Stimulated activated CD8-positive, alpha-beta memory T cell treated with anti-CD3 and anti-CD28 coated beads, Interleukin-2, amount 100 ng/mL, for 48 hours (primary cell): ENCODE measurements at places on chromosomes 6 and 20.
A peak's percentile ranks its signal among the peaks of the same experiment; 100 is the strongest.

GRCh38 chr20:42191140-42191860 is 573.1 kb upstream of the CHD6 start:
- DNase-seq = no peak

- no peak for DNase-seq
Measured at GRCh38 chr6:23140871-23141270, 571.5 kb downstream of the HDGFL1 start.

GRCh38 chr6:157541618-157542413 is 160.8 kb downstream of the ZDHHC14 start:
- no peak for DNase-seq

DNA sequence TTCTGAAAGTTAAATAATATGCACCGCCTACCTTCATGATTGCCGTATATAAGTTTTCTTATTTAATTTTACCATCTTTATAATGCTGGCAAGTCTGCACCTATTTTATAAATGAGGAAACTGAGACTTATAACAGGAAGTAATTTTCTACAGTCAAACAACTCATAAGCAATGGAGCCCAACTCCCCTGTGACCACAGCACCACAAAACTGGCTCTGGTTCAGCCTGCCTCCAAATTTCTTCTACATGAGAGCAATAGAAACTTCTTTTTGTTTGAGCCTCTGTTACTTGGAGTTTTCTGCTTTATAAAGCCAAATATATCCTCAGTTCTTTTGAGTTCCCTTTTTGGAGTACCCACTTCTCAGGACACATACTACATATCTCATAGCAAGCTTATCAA is 131.1 kb upstream of the HSF2 start:
- DNase-seq = no peak

GRCh38 chr6:160226118-160226591 is 32.5 kb downstream of the SLC22A2 start:
- peak; percentile 29 for DNase-seq

- DNase-seq = no peak
Measured at GRCh38 chr6:110085285-110085684, 94.2 kb downstream of the WASF1 start.

GRCh38 chr6:7914991-7915789 is 4.6 kb upstream of the TXNDC5 start:
- no peak for DNase-seq

GRCh38 chr20:60295214-60295613 is 337.0 kb downstream of the CDH26 start:
- DNase-seq = no peak

GRCh38 chr20:13299401-13299800 is 78.3 kb downstream of the ISM1 start:
- DNase-seq = no peak

- no peak for DNase-seq
Measured at GRCh38 chr6:23964865-23965264, 161.2 kb upstream of the NRSN1 start.

DNA sequence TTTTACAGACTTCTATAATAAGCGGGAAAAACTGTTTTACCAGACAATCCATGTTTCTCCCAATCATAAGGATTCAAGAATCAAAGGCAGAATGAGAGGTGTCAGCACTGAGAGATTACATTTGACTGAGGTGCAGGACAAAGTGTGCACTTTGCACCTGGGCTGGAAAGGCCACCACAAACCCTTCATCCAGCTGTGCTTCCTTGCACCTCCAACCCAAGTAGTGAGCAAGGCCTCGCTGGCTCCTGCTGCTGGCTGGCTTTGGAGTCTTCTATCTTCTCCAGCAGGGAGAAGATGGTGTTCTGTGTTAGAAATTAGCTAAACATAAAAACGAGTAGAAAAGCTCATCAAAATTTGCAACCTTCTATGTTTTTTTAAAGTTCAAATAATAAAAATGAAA is 77.7 kb downstream of the CHD6 start:
- DNase-seq = no peak

DNA sequence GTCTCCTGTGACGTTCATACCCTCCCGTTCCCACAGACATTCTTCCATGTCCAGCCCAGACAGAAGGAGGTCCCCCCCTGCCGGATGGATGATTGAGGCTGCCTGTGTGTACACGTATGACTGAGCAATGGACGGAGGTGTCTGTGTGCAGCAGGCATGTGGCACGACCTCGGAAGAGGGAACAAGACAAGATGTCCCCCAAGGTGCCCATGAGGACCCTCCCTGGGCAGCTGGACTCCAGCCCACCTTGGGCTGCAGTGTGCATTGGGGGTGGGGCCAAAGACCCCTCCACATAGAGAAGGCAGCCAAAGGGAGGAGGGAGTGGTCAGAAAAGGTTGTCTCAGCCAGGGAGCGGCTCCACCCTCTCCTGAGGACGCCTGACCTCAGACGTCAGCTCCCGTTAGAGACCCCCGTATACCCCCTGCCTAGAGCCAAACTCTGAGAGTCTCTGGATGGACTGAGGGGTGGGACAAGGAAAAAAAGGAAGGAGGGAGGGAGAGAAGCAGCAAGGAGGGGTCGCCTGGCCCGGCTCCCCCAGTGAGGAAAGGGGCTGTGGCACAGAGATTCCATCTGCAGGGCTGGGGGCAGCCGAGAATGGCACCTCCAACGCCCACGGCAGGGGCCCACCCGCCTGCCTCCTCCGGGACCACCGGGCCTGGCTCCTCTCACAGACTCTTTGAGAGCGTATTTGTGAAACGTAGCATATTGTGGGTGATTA is 92.9 kb upstream of the BHLHE23 start:
- DNase-seq = no peak

DNA sequence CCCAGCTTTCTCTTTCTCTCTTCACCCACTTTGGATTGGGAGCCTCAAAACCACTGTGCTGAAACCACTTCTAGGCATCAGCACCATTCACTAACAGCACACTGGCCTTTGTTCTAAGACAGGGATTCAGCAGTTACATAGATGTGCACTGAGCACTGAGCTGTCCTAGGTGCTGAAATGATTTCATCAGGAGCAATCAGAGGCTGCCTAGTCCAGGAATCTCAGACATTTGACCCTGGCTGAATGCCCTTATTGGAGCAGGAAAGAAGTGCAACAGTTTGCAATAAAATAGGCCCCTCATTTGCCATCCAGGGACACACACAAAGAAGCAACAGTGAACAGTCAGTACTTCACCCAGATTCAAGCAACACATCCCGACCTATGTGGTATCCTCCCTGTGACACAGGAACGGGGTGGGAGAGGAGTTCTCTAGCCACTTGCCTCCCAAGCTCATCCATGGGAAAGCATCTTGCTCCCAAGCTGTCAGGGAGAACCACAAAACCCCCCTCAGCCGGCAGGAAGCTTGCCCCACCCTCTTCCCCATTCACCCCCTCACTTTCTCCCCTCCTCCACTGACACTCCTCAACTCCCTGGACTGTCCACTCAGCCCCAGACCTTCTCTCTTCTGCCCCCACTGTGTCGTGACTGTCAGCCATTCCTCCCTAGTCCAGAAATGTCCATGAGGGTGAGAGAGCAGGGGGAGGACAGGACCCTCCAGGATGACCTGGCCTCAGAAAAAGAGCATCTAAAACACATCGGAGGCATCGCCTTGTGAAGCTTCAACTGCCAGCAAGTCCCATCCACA is 304.4 kb downstream of the PREX1 start:
- no peak for DNase-seq

DNA sequence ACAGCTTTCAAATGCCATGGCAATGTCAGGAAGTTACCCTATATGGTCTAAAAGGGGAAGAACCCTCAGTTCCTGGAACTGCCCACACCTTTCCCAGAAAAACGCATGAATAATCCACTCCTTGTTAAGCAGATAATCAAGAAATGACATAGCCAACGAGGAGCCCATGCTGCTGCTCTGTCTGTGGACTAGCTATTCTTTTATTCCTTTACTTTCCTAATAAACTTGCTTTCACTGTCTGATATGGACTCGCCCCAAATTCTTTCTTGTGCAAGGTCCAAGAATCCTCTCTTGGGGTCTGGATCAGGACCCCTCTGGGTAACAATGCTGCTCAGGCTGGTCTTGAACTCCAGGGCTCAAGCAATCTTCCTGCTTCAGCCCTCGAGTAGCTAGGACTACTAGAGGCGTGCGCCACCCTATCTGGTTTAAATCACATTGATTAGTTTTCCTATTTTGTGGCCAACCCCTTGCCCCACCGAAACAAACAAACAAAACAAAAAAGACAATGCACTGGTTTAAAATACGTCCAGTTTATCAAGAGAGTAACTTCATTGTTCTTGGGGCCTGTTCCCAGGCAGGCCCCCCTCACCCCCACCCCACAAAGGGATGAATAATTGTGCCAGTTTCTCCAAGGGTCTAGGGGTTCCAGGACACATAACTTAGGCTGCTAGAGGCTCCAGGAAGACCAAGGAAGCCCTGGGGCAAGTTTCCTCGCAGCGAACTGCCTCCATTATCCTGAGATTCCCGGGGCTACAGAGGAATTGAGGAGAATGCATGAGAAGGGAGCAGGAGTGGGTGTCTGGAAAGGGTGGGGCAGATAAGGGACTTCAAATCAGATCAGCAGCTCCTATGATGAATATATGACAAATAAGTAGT is 10.1 kb upstream of the AKAP12 start:
- peak; percentile 65 for DNase-seq

DNA sequence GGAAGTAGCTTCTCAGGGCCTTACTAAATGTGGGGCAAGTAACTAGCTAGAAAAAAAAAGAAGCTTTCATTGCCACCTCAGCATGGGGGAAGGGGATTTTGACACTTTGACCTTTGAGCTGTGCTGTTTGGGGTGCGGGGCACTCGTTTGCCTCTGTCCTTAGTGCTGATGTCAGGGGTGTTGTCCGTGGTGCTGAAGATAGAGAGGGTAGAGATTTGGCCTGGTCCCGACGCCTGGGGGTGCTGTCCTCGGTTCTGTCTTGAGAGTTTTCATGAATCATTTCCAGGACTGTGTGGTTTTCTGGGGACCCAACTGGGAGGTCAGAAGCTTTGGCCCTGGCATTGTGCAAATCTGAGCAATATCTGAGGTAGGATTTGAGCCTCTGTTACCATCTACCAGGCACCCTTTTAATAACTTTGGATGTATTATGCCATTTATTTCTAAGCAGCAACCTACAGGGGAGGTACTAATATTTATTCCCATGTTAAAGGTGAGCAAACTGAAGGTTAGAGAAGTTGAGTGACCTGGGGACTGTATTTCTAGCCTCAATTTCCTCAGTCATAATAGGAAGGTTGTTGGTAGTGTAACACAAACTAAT is 78.0 kb downstream of the DLGAP4 start:
- DNase-seq = peak; percentile 3

- DNase-seq = no peak
Measured at GRCh38 chr6:166655251-166655650, 28.2 kb upstream of the RPS6KA2 start.

DNA sequence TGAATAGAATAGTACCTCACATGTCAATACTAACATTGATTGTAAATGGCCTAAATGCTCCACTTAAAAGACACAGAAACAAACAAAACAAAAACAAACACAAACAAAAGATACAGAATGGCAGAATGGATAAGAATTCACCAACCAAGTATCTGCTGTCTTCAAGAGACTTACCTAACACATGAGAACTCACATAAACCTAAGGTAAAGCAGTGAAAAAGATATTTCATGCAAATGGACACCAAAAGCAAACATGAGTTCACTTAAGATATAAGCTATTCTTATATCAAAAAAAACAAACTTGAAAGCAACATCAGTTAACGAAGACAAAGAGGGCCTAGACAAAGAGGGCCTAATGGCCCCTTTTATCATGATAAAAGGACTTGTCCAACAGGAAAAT is 47.3 kb upstream of the ZNF133 start:
- DNase-seq = no peak

DNA sequence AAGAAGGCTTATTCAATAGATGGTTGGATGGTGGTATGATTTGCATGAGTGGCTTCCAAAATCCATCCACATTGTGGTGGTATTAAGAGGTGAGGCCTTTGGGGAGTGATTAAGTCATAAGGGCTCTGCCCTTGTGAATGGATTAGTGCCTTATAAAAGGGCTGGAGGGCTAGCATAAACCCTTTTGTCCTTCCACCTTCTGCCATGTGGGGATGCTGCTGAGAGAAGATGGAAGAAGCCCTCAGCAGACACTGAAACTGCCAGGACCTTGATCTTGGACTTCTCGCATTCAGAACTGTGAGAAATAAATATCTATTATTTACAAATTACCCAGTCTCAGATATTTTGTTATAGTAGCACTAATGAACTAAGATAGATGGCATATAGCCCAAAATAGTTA is 27.8 kb upstream of the SRPK1 start:
- no peak for DNase-seq

DNA sequence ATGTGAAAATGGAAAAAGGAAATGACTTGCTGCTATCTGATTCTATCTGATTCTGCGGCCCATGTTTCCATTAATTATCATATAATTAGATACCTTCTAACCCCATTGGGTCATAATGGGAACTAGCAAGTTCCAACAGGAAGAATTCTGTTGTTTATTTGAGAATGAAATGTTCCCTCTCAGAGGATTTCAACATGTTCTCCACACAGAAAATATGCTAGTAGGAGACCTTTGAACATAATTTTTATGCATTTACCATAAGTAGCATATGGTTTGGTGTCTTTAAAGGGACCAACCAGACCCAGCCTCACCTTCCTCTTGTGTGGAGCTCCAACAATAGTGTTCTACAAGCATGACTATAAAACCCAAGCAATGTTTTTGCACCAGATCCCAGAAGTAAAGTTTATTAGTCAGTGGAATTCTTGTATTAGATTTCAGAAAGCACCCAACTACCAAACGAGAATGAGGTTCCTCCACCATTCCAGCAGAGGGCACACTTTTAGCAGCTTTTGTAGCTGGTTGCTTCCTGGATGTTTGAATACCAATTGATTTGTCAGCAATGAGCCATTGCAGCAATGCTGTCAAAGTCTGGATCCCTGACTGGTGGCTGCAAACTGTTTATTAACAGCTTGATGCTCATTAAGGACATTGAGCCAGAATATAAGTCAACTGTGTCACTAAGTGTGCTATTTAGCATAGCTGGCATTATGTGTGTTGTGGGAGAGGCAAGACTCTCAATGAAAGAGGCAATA is 143.6 kb upstream of the GJE1 start:
- DNase-seq = no peak

GRCh38 chr20:24132246-24132645 is 143.7 kb upstream of the GGTLC1 start:
- DNase-seq = no peak

DNA sequence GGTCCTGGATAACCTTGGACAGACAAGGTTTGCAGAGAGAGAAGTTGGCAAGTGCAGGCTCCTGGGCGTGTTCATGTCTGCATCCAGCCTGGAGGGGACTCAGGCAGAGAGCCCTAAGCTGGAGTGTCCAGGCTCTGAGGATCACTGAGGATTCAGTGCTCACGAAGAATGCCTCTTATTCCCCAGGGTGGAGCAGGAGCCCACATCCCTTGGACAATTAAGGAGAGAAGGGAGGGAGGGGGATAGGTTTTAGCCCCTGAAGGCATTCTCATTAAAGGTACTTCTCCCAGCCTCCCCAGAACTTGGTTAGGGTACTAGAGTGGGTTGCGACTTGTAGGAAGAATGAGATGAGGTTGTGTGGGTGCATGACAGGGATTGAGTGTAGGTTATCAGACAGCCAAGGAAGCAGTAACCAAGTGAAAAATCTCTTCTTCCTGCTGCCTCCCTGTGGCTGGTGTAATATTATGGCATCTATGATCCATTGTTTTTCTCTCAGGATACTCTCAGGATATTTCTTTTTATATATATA is 680 bp downstream of the HLA-DPB1 start:
- DNase-seq = no peak
